Epithelial cell of prostate (primary cell): ENCODE measurements at places on chromosomes 7 and 10.

- DNase-seq, result no peak
Observed at GRCh38 chr7:4266270-4267040, 415.6 kb upstream of the FOXK1 start.

- DNase-seq, result no peak
Observed at GRCh38 chr7:154931906-154932305, 71.0 kb downstream of the PAXIP1 start.

DNA sequence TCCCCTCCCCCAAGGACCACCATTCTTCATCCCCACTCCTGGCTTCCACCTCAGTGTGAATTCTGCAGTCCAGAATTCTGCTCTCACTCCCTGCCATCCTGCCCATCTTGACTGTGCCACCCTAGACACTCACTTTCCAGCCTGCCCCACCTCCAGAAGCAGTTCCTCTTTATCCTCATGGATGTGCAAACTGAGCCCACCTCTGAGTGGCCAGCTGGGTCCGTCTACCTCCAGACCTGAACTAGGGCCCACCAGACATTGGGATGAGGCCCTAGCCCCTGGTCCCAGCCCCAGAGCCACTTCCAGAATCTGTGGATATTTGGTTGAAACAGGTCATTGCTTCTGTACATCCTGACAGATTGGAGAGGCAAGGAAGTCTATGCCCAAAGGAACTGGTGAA is 58.5 kb downstream of the GRID1 start:
- no peak for DNase-seq

DNA sequence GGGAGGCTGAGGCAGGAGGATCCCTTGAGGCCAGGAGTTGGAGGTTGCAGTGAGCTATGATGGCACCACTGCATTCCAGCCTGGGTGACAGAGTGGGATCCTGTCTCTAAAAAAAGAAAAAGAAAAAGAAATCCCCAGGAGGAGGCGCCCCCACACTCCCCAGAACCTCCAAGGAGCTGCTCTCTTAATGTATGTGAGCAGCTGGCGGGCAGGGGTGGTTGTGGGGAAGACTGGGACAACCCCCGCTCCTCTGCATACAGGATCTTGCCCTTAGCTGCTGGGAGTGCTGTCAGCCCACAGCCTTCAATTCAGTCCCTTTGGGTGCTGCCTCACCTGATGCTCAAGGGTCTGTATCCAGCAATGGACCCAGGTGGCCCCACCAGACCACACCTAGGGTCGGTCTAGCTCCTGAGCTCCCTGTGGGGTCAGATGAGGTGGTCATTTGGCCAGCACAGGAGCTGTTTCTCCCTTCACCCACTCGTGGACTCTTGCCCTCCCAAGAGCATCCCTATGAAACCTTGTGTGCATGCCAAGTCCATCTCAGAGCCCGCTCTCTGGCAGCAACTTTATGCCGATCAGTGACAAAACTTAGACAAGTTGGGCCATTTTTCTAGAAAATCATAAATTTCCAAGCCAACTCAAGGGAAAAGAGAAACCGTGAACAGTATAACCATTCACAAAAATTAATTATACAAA is 97.5 kb downstream of the CREM start:
- DNase-seq, result no peak

DNA sequence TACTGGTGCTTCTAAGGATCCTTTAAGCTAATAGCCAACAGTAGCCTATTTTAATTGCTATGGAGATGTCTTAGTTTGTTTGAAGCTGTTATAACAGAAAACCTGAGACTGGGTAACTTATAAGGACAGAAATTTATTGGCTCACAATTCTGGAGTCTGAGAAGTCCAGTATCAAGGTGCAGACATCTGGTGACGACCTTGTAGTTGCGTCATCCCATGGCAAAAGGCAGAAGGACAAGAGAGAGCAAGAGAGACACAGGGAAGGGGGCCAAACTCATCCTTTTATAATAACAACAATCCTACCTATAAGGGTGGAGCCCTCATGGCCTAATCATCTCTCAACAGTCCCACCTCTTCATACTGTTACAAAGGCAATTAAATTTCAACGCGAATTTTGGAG is 39.1 kb downstream of the NRCAM start:
- DNase-seq, result no peak

- DNase-seq, result no peak
Observed at GRCh38 chr7:27551803-27552400, 110.8 kb downstream of the HIBADH start.

DNA sequence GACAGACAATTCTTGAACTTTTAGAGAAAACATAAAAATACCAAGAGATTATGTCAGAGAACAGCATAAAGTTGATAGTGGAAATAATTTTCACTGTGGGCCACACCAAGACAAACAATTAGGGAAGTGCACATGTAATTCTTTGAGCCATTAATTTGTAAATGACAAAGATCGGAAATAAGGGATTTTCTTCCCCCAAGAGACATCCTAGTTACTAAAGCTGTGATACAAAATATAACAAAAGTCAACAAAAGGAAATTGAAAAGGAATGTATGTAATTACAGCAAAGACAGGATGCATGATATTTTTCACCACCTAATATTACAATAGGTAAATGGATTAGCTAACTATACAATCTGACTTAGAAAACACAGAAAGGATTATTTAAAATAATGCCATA is 12.4 kb upstream of the LRRC72 start:
- DNase-seq, result no peak

DNA sequence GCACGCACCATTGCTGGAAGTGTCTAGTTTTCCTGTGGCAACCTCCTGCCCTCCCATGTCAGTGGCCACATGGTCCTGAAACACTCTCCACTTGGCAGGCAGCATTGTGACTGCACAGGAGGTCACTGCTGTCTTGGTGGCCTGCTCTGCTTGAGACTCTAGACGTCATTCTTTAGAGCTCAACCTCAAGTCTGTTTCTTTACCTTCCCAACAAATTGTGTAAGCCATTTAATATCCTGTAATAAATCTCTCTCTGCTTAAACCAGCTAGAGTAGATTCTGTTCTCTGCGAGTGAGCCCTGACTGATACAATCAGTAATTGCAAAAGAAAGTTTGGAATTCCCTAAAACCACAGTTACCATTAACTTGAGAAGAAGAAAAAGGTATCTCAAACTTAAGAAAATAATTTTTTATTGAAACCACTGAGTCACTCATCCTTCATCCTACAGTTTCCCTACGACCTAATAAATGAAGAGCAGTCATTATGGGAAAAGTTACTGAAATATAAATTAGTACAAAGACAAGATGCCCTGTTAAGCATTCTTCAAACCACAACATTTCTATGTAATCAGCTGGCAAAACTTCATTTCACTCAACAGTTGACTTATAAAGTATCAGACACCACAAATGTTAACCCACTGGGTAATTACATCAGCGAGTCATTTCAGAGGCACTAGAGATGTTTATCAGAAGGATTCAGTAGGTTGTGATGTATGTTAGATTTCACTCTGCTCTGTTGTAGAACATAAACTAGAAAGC is 18.0 kb downstream of the SLC25A13 start:
- peak; percentile 79 for DNase-seq

- no peak for DNase-seq
Observed at GRCh38 chr10:76885816-76886215, 751.8 kb downstream of the KCNMA1 start.

- DNase-seq, result no peak
Observed at GRCh38 chr10:109926825-109927224, 3.5 kb upstream of the XPNPEP1 start.

DNA sequence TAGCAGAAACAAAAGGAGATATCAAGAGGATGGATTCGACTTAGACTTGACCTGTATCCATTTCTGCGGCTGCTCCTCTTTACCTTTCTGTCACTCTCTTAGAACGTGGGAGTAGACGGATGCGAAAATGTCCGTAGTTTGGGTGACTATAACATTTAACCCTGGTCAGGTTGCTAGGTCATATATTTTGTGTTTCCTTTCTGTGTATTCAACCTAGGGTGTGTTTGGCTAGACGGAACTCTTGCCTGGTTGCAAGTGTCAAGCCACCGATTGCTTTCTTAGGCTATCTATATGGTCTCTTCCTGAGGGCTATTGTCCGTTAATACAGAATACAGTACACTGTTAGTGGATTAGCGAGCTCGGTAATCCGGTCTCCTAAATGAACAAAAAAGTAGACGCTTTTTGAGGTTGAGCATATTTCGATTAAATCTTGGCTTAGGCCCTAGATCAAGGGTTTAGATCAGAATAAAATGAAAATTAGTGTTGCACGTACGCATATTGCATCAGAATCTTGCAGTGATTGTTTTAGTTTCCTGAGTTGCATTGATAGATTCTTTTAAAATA is 1.2 kb downstream of the PTEN start:
- DNase-seq, result no peak

DNA sequence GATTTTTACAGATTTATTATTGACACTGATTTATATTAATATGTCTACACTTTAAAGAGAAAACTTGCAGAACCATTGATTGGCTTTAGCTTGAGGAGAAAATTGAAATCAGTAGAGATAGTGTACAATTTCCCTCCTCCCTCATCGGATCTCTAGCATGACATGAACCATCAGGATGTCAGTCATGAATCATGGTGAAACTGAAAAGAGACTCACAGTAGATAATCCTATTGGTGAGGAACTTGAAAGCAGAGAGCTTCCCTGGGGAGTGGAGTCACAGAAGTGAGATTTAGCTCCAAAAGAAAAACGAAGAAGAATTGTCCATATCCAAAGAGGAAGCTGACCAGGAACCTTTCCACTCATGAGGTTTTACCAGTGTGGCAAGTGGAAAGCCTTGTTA is 346.8 kb downstream of the ABCA13 start:
- DNase-seq, result no peak

DNA sequence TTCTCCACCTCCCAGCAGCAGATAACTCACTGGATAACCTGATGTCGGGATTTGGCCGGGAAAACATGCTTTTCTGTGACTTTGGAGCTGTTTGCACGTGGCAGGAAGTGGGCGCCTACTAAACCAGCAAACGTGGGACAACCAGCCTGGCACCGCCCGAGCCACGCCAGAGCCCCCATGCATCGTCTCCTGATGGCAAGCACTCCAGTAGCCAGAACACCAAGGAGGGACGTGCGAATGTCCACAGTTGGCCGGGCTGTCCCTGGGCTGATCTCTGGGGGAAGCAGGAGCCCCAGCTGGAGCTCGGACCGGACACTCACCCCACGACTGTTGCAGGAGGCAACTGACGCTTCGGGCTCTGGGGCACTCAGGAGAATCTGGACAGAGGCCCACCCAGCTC is 7.1 kb downstream of the ADGRA1 start:
- DNase-seq, result no peak

DNA sequence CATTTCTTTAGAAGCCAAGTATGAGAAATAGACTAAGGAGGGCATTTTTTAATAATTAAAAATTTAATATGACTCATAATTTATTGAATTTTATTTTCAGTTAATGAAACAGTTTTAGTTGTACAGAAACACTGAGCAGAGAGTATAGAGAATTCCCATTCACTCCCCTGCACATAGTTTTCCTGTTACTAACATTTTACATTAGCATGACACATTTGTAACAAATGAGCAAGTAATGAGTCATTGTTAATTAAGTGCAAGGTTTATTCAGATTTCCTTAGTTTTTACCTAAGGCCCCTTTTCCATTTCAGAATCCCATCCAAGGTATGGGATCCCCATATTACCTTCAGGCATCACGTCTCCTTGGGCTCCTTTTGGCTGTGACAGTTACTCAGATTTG is 271.5 kb upstream of the FZD8 start:
- no peak for DNase-seq
